Right kidney (tissue), 9 donors: ENCODE measurements at places on chromosomes 11 and 22.

GRCh38 chr11:76455331-76455730 lies 10.5 kb downstream of the EMSY start:
- no peak for DNase-seq

GRCh38 chr22:36160499-36160942 lies at the start of gene APOL3:
Gene APOL3, minus strand, starts transcription at chr22:36160755. Its CDS starts 11,700 bp downstream, at chr22:36149055.
- no peak for DNase-seq

DNA sequence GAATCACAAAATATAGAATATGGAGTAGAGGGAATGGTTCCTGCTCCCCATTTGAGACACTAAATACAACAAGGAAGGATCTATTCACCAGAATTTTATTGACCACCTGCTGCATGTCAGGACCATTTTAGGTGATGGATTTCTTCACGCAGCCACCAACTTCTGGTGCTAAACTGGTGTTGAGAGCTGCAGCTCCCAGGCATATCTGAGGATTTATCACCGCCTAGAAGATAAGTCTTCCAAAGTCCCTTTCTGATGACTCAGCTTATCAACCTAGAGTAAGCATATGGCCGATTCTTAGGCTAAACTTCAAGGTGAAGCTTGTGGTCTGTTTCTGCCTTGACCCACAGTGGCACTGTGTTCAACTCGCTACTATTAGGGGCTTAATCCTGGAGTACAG lies 6.7 kb downstream of the DDI1 start:
- no peak for DNase-seq

DNA sequence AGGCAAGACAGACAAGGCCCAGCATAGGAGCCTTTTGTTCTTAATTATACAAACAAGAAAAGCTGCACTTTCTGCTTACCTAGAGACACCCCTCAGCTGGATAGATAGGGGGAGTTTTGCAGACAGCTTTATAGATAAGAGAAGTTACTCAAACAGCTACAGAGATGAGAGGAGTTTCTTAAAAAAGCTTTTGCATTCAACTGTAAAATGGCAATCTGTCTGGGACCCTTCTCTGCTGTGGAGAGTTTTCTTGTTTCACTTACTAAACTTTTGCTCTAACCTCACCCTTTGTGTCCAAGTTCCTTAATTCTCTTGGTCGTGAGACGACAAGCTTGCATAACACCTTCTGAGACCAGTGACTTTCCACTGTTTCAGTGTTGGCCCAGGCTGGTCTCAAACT lies 103.8 kb upstream of the CHORDC1 start:
- no peak for DNase-seq

- DNase-seq: no peak
Observed at GRCh38 chr11:112321501-112322172, 61.0 kb upstream of the PLET1 start.

- DNase-seq: no peak
Observed at GRCh38 chr11:91261513-91261912, 963.1 kb upstream of the FAT3 start.
